ENCODE measurements at places on chromosomes 4 and X. TPM values are rescaled to one million over a fixed set of nuclear protein-coding genes. Genes with fewer than 3 reads are reported as not detected.

- H3K27ac ChIP-seq = peak overlapping the region; percentile 25
- no peak overlapping the region for H3K4me3 ChIP-seq
Observed at GRCh38 chr4:102586002-102586643, 85.0 kb downstream of the NFKB1 start.

- H3K27me3 ChIP-seq = no peaks in the 10 kb centered on the region
- H3K27ac ChIP-seq = peak overlapping the region; percentile 98
- peak; percentile 89 for DNase-seq
- peaks cover 35% of the 10 kb centered on the region for H3K4me1 ChIP-seq
- H3K36me3 ChIP-seq = peaks cover 4% of the 10 kb centered on the region
- peak overlapping the region; percentile 98 for H3K4me3 ChIP-seq
Observed at GRCh38 chrX:41334363-41335197, 618 bp downstream of the DDX3X start.

DNA sequence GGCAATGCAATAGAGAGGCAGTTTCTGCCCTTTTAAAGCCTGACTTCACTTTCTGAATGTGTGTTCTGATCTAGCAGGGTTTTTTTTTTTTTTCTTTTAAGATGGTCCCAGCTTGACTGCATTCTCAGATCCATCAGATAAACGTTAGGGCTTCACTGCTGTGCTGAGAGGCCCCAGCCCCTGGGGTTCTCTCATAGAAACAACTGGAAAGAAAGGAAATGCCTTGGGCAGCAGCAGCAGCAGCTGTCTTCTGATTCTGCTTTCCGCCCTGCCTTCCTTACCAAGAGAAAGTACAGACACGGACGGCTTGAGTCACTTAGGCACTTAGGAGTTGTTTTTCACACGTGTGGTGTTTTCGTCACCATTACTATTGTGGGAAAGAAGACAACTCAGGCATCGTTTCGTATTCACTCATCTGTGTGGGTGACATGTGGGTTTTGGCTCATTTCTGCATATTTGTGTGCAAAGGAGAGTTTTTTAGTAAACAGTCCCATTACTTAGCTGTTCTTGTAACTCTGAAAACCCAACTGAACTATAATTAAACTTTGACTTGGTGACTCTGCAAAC lies 172.0 kb downstream of the PTTG2 start:
- H3K36me3 ChIP-seq = no peaks in the 10 kb centered on the region
- no peaks in the 10 kb centered on the region for H3K27me3 ChIP-seq

DNA sequence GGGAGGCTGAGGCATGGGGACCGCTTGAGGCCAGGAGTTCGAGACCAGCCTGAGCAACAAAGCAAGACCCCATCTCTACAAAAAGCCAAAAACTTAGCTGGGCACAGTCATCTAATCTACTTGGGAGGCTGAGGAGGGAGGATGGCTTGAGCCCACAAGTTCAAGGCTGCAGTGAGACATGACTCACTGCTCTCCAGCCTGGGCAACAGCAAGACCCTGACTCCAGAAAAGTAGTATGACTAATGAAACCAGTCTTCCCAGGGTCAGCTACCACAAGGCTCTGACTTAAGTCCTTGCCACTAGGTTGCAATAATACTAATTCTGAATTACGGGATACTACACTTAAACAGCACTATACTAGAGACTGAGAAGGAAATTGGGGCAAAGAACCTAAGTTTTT lies 33.1 kb downstream of the ERVMER34-1 start:
- no peak overlapping the region for H3K4me3 ChIP-seq
- no peaks in the 10 kb centered on the region for H3K27me3 ChIP-seq
- no peak for DNase-seq
- H3K36me3 ChIP-seq = peaks cover 16% of the 10 kb centered on the region
- H3K4me1 ChIP-seq = peaks cover 39% of the 10 kb centered on the region

Gene MCF2
- 0.47 TPM for total RNA-seq

Measured in CD4-positive, alpha-beta memory T cell (primary cell).